CD8-positive, alpha-beta T cell (primary cell): ENCODE measurements at places on chromosomes 7 and 10. TPM values are rescaled to one million over a fixed set of nuclear protein-coding genes. Genes with fewer than 3 reads are reported as not detected.

Gene EN2
- total RNA-seq = not detected

Gene SYT15
- total RNA-seq = 0.35 TPM

Gene ASB10
- total RNA-seq = not detected

Gene TBXAS1
- total RNA-seq = 0.43 TPM

Gene OPALIN
- not detected for total RNA-seq

Gene STAG3
- 6.6 TPM for total RNA-seq

Gene FEZF1
- not detected for total RNA-seq

Gene UPK3B
- 1.7 TPM for total RNA-seq

Gene ASAH2
- 0.50 TPM for total RNA-seq

Gene EBLN1
- total RNA-seq = not detected

Gene UCN3
- not detected for total RNA-seq

Gene ANKRD2
- not detected for total RNA-seq

Gene UBTD1
- 1.1 TPM for total RNA-seq

Gene ELAPOR2
- 5.7 TPM for total RNA-seq

Gene PALD1
- total RNA-seq = 0.08 TPM

Gene PVRIG
- 34.6 TPM for total RNA-seq

Gene MEST
- total RNA-seq = 3.7 TPM

Gene ADAM12
- 0.83 TPM for total RNA-seq

Gene PPP1R3A
- not detected for total RNA-seq

Gene PGAM2
- total RNA-seq = 1.1 TPM

Gene C10orf53
- not detected for total RNA-seq

Gene SAMD9L
- total RNA-seq = 6.8 TPM

Gene CUTC
- 12.0 TPM for total RNA-seq

Gene GPAM
- total RNA-seq = 4.2 TPM

Gene NUTM2D
- 2.7 TPM for total RNA-seq

Gene TRPV5
- total RNA-seq = not detected

Gene PKD2L1
- total RNA-seq = 0.14 TPM

Gene CRHR2
- total RNA-seq = not detected

Gene MAGI2
- total RNA-seq = not detected

Gene TRIM50
- total RNA-seq = not detected

Gene LRIT1
- not detected for total RNA-seq

Gene PNLIPRP1
- not detected for total RNA-seq

Gene GHRHR
- total RNA-seq = not detected
